Stimulated activated CD8-positive, alpha-beta memory T cell treated with anti-CD3 and anti-CD28 coated beads, Interleukin-7, amount 100 ng/mL, for 4 hours (primary cell): ENCODE measurements at places on chromosomes 4 and X.

DNA sequence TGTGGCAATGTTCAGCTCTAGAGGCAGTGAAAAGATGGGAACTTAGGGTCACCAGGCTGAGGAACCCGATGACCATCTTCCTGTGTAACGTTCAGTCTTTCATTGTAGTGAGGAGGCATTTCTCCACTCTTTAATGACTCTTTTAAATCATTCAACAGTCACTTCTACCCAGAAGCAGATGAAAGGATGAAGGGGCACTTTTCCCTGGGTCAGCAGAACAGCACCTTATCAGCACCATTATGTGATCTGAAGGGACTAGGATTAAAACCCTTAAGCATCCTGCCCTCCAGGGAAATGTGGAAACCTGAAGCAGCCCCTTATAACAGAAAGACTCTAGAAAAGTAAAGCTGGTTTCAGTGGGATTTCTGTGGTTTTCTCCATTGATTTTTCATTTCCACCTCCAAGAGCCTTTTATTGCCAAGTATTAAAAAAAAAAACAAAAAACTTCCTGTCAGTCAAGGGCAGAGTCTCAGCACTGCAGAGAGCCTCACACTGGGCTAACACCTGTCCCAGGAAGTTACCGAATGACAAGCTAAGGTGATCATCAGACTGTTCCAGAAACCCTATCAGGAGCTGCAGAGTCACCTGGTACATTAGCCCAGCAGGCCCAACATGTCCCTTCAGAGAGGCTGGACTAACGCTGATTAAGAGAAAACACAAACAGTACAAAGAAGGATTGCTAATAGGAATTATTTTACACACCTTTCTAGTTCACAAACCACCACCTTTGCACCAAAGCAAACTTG, 185.9 kb downstream of the SHROOM3 start:
- DNase-seq, result no peak

DNA sequence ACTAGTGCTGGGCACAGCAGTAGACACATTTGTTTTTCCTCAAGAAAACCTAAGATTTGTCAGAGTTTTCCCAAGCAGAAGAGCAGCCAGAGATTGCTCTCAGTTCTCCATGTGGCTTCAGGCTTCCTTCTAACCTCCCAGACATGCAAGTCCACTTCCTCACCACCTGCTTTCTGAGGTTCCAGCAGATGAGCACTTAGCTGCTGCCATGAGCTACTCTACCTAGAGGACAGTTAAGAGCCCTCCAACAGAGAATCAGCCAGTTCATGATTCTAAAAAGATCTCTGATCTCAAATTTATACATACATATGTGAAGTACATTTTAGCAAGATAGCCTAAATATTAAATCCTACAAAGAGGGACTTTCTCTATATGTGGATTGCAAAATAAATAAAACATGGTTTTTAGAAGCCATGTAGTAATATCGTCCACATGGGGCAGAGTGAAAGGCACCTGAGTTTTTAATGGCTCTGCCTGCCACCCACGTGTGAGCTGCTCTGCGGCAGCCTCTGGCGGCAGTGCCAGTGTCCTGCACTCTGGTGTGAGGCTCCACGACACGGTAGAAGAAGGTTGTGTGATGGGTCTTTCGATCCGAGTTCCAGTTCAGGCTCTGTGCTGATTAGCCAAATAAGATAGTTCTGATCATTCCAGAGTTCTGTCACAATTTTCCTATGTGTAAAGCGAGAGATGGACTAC, 10.3 kb downstream of the CYP4V2 start:
- peak; percentile 46 for DNase-seq

- no peak for DNase-seq
Observed at GRCh38 chr4:39255266-39255665, 72.9 kb downstream of the WDR19 start.

DNA sequence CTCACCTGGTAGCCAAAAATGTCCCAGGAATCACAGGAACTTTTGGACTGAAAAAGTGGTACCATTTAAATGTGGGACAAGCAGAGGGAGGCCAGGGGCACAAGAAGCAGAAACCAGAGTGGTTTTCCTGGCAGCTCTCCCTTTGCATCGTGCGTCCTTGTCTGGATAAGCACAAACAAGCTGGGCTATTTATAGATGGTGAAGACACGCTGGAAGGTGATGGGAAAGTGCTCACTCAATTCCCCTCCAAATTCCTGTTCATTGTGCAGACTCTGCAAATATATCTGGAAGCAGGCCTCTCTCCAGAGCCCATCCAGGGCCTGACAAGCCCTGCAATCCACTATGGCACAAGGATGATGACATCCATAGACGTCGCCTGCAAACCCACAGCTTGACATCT, 63.6 kb upstream of the MAP3K15 start:
- no peak for DNase-seq

DNA sequence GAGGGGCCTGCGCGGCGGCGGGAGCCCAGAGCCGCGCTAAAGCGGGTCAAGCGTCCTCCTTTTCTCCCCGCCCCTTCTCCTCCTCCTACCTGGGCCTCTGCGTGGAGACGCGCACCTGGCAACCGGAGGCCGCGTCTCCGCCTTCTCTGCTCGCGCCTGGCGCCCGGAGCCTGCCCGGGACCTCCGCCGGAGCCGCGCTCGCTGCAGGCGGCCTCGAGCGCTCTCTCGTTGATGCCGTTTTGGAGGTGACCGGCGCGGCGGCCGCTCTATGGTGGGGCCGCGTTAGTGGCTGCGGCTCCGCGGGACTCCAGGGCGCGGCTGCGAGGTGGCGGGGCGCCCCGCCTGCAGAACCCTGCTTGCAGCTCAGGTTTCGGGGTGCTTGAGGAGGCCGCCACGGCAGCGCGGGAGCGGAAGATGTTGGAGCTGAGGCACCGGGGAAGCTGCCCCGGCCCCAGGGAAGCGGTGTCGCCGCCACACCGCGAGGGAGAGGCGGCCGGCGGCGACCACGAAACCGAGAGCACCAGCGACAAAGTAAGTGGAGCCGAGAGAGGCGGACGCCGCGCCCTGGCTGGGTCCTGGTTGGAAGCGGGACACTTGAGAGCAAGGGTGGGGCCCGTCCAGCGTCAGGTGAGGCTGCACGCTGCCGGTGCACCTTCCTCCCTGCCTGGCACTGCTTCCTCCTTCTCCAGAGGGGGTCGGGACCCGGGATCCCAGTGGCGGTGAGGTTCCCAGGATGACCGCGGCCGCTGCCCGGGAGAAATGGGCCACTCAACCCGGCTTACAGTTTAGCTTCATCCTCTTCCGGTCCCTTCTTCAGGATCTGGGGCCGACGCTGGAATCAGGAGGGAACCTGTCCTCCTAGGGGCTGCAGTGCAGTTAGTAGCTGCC, at the start of gene CDS1:
Gene CDS1 (plus strand): TSS at position 140 of the 888 bp plus-strand sequence. CDS start 275 bp downstream, at position 415.
- DNase-seq, result no peak

DNA sequence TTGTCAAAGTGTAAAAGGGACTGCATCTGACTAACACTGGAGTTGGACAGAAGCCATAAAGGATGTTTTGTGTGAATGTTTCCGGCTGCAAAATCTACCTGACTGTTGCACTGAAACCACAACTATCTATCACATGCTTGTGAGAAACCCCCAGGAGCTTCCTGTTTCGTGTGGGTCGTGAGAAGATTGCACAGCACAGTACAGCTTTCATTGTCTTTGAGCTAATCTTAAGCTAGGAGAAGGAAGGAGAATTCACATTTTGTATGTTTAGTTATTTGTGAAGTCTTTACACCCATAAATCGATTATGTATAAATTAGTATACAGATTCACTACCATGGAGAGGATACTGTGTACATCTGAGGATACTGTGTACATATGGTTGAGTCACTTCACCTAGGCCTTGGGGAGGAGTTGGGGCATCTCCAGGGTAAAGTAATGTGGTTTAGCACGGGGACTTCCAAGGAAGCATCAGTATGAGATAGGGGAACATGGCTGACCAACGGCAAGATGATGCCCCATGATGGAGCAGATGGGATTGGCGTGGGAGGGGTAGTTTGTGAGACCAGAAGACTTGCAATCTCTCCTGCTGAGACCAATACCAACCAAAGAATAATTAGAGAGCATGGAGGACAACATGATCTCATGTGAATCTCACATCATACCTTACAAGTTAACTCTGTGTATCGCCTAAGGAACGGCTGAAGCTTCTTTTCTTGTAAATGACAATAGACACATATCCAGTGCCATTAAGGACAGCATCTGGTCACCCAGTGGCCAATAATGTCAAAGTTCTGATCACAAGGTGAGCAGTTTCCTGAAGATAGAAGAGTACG, 43.1 kb upstream of the FAM9C start:
- peak; percentile 59 for DNase-seq

GRCh38 chr4:8353158-8353669, 83.7 kb downstream of the HTRA3 start:
- no peak for DNase-seq

- DNase-seq, result no peak
Observed at GRCh38 chrX:18971506-18971905, 12.4 kb downstream of the PHKA2 start.

DNA sequence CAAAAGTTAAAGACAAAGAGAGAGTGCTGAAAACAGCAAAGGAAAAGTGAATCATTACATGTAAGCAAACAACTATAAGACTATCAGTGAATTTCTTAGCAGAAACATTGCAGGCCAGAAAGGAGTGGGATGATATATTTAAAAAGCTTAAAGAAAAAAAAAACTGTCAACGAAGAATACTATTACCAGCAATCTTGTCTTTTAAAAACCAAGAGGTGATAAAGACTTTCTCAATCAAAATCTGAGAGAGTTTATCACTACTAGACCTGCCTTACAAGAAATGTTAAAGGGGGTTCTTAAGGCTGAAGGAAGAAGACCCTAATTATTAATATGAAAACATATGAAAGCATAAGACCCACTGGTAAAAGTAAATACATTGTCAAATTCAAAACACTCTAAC, 132.5 kb upstream of the ZCCHC13 start:
- DNase-seq, result no peak

GRCh38 chr4:74534936-74535335, 90.0 kb downstream of the AREG start:
- DNase-seq, result no peak

GRCh38 chr4:75434105-75434504, 80.1 kb downstream of the RCHY1 start:
- no peak for DNase-seq

DNA sequence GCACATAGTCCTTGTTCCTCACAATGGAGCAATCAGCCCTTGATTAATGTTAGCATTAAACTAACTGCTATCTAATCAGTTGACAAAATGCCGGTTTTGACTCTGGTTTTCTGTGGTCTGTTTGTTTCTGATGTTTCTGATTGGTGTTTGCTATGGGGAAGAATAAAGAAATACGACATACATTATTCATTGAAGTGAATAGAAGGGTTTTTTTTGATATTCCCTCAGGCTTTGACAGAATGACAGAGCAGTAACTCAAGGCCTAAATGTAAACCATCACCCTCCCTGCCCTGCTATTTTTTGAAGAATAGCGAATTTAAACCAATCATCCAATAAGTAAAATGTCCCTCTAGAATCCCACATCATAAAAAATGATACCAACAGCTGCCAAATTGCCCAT, 65.5 kb upstream of the HS3ST1 start:
- DNase-seq, result no peak

GRCh38 chr4:75048208-75048879, 115.4 kb downstream of the PARM1 start:
- DNase-seq, result no peak

DNA sequence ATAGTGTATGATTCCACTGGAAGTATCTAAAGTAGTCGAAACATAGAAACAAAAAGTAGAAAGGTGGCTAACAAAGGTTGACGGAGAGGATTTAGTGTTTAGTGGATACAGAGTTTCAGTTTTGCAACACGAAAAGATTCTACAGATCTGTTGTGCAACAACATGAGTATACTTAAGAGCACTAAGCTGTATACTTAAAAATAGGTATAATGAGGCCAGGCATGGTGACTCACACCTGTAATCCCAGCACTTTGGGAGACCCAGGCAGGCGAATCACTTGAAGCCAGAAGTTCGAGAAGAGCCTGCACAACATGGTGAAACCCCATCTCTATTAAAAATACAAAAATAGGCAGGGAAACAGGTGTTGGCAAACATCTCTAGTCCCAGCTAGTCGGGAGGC, 7.9 kb upstream of the ATRX start:
- DNase-seq, result no peak

- no peak for DNase-seq
Observed at GRCh38 chr4:39933671-39934590, 43.8 kb downstream of the PDS5A start.

DNA sequence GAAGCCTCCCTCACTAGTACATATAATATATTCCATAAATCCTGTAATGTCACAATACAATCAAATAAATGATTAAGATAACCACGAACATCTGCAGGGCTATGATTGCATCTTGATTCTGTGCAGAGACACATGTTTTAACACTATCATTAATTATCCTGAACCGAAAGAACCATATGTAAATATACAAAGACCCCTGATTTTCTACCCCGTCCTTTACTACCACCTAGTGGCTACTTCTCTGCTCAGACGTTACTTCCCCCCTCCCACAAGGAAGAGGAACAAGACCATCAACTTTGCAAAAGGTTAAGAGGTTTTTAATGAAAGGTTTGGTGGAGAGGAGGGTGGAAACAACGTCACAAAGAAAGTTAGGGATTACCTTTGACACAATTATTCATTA, 134.0 kb downstream of the COL4A6 start:
- DNase-seq, result no peak

- no peak for DNase-seq
Observed at GRCh38 chr4:74608151-74608949, 163.4 kb downstream of the AREG start.

DNA sequence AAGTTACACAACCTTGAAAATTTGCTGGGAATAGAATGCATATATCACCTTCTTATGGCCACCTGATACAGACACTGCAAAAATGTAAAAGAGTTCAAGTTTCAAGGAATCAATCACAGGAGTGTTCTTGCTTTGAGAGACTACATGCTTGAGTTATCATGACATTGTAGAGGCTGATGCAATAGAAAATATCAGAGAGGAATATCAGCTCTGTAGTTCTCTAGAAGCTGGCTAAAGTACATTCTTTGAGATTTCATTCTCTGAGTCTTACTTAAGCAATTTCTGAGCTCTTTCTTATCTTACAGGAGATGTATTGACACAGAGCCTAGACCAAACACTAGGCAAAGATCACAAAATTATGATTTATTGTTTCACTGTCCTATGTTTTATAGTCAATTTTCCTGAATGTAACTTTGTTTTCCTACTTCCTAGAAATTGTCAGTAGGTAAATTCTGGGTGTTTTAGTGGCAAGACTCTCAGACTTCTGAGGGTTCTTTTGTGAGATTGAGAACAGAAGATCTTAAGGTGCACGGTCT, 152.1 kb upstream of the HPGD start:
- DNase-seq, result no peak

DNA sequence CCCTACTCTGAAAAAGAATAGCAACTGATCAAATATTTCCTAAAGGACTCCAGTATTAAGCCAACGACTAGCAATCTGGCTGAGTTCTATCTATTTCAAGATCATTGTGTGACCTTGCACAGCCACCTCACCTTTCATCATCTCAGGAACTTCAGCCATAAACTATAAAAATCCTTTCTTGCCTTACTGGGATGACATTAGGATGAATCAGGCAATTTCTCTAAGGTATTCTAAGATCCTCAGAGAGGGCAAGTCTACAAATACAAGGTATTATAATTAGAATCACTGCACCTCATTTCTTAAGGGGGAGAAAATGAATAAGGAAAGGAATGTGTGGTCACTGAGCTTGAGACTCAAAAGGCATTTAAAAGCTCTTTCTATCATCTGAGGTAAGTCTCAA, 152.6 kb downstream of the GRIA3 start:
- no peak for DNase-seq
